HTR-8/SVneo (cell line): ENCODE measurements at places on chromosomes 5 and 9.

GRCh38 chr9:97675655-97676054, 21.5 kb downstream of the XPA start:
- DNase-seq: no peak

GRCh38 chr5:104062621-104063377, 500.2 kb upstream of the NUDT12 start:
- no peak for DNase-seq

DNA sequence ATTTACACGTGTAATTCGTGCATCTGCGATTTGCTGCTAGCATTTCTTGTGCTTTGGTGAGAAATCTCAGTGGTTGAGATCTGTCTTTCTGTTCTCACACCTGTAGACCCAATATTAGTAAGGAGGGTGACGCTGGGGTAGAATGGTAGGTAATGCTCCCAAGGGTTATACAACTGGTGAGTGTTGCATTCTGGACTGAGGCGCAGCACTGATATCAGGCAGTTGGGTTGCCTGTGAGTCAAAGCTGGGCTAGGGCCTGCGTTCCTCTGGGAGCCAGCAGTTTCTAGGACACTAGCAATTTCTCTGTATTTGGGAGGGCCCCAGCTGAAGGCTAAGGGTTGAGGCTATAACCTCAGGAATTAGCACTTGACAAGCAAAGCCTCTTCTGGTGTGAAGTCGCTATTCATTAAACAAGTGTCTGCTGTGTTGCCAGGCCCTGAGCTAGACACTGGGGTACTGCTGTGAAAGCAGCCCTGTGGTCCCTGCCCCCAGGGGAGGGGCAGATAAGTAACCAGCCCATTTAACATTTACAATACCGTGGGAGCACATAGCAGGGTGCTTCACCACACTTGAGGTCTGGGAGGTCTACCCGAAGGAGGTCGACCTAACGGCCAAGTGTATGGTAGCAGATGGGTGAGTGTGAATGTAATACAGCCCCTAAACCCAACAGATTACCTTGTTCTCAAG, 28.7 kb downstream of the LARP1 start:
- DNase-seq: no peak

DNA sequence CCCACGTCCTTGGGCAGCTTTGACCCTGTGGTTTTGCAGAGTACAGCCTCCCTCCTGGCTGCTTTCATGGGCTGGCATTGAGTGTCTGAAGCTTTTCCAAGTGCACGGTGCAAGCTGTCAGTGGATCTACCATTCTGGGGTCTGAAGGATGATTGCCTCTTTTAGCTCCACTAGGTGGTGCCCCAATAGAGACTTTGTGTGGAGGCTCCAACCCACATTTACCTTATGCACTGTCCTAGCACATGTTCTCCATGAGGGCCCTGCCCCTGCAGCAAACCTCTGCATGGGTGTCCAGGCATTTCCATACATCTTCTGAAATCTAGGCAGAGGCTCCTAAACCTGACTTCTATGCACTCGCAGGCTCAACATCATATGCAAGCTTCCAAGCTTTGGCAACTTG, 644.2 kb upstream of the CDH9 start:
- no peak for DNase-seq

DNA sequence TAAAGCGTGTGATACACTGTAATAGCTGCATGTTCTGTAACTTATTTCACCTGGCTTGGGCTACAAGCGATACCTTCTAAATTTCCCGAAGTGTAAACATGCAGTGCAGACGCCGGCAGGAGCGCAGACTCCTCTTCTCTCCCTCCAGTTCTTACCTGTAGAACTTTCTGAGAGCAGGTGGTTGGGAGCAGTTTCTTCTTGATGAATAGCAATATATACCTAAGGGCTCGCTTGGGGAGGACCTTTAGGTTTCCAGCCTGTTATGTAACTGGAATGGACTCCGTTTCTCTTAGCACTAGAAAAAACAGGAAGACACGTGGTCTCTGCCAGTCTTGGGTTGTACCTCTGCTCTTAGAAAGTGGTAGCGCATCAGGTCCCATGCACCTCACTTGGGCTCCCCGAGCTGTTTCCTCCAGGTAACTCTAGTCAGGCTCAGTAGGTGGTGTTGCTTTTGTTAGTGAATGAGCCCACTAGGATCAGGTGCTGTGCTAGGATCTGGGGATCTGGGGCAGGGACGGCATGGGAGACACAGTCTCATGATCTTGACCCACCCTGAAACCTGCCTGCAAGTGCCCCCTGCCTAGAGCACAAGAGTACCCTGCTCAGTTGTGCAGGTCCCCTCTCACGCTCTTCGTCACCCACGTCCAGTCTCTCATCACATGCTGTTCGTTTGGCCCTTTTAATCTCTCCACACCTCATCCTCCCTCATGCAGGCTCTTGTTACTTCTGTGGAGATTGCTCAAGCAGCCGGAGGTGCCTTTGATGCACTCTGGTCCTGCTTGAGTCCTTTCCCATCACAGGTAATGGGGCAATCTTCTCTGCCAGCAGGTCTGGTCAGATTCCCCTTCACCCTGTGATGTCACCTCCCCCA, 2.8 kb downstream of the TENT4A start:
- no peak for DNase-seq
